ENCODE measurements at places on chromosomes 5 and 9.

- DNase-seq, result no peak
Observed at GRCh38 chr5:65800775-65801174, 78.8 kb downstream of the NLN start.

DNA sequence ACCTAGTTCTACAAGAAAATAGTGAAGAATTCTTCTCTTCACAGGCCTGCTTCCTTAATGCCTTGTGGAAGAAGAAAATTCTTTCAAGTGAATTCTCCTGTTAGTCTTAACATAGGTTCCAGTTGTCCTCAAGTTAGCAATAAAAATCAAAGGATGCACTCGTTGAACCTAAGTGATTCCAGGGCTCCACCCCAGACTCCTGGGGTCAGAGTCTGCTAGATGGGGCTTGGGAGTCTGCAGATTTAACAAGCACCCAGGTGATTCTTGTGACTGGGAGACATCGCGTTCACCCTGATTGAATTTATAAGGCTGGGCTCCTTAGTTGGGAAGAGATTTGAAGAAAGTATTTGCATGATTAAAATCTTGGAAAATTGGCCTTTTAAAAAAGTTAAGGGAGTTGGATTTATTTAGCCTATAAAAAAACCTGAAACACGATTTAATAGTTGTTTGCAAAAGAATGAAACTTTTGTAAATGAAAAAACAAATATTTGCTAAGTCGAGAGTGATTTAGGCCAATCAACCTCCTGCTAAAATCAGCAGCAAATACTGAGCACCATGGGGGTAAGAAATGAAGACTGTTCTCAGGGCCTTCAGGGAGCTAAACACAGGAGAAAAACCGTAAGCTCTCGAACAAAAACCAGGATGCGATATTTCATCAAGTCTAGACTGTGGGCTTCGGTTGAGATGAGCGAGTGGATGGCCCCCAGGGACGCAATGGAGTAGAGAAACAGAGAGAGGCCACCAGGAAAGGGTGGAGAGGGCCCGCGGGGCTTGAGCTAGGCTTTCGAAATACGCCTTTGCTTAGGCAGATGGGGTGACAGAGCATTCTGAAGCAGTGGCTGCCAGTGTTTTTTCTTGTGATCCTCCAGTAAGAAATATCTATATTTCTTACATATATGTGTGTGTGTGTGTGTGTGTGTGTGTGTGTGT lies 86.9 kb upstream of the TTC23L start:
- no peak for DNase-seq

DNA sequence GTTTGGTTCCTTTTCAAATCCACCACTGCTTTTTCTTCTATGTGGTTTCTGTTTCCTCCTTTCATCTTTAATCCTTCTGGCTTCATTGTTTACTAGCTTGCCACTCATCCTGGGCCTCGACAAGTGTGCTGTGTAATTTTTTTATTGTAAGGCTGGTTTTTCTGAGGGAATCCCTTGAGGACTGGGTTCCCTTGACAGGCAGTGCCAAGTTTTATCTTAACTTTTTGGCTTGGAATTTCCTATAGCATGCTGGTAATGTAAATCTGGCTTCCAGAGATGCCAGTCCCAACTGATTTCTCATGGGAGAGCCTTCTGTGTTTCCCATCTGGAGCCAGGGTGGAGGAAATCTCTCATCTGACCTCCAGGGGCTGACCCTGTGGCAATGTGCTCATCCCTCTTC lies 184.7 kb downstream of the ROR2 start:
- no peak for DNase-seq

GRCh38 chr9:117232281-117232680 lies 182.6 kb downstream of the ASTN2 start:
- no peak for DNase-seq

DNA sequence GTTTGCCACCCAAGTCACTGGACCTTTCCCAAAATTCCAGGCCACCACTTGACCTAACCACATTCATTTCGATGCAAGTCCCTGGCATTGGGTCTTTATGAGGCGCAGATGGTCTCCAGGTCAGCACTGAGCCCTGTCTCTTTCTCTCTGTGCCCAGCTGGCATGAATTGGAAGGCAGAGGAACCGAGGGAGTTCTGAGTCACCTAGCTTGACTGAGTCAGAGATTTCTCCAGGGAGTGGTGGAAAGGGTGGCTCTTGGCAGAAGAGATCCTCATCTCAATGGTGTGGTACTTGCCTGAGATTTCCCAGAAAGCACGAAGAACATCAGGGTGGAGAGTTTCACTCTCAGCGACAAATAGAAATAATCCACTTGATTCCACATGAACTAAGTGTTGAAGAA lies 43.8 kb downstream of the WDR36 start:
- DNase-seq, result no peak

DNA sequence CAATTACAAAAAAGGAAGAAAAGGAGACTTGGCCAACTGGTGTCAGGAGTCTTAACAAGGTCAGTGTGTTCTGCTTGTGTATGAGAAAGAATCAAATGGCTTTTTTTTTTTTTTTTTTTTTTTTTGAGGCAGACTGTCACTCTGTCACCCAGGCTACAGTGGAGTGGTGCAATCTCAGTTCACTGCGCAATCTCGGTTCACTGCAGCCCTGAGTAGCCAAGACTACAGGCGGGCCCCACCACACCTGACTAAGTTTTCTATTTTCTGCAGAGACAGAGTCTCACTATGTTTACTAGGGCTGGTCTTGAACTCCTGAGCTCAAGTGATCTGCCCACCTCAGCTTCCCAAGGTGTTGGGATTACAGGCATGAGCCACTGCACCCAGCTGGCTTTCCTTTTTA lies 3.1 kb upstream of the IL7R start:
- no peak for DNase-seq

DNA sequence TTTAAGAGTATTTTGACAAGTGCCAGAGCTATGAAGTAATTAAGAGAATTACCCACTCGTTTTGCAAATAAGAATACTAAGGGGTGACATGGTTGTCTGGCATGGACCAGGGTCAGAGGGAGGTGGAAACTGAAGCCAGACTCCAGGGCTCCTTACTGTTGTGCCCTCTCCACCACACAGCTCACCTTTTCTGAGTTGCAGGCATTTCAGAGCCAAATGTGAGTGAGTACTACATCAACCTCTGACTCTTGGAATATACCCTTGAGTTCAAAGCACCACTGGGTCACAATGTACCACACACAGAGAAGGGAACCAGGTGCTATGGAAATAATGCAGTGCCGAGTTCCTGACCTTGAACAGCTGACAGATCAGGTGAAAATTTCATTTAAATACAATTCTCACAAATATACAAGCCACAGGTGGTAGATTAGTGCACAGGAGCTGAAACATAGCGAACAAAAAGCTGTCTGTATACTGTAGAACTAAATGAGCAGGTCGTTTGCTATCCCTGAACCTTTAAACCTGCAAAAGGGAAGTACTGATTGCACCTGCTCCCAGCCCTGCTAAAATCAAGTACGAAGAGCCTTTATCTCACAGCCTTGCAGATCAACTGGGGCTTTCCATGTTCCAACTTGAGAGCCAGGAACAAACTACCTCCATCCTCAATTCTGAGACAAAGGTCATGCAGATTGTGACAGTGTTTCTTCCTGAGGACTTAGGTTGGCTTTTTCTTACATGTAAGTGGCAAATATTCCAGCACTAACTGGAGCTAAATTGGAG lies 57.0 kb downstream of the GOLM1 start:
- peak; percentile 16 for DNase-seq

DNA sequence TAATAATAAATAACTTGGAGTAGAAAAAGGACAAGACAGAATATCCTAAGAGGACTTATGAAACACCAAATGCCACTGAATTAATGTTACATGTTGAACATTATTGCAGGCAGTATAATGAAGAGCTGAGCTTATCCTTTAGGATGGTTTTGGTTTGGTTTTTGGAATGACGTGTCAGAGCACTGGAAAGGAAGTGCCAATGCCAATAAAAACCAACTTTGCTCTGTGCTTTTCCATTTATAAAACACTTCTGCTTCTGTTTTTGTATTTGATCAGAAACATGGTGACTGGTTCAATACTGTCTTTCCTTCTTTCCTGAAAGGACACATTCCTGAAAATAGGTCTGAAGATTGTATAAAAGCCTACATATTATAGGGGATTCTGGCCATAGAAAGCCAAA lies 4.2 kb downstream of the MEGF10 start:
- DNase-seq, result no peak

GRCh38 chr5:107248066-107248695 lies 422.6 kb downstream of the EFNA5 start:
- DNase-seq, result peak; percentile 35

GRCh38 chr5:41908374-41909079 lies 4.4 kb downstream of the RIMOC1 start:
- no peak for DNase-seq

- DNase-seq, result no peak
Observed at GRCh38 chr9:17387565-17387964, 191.3 kb upstream of the SH3GL2 start.

GRCh38 chr9:24464319-24464951 lies 81.3 kb downstream of the IZUMO3 start:
- no peak for DNase-seq

DNA sequence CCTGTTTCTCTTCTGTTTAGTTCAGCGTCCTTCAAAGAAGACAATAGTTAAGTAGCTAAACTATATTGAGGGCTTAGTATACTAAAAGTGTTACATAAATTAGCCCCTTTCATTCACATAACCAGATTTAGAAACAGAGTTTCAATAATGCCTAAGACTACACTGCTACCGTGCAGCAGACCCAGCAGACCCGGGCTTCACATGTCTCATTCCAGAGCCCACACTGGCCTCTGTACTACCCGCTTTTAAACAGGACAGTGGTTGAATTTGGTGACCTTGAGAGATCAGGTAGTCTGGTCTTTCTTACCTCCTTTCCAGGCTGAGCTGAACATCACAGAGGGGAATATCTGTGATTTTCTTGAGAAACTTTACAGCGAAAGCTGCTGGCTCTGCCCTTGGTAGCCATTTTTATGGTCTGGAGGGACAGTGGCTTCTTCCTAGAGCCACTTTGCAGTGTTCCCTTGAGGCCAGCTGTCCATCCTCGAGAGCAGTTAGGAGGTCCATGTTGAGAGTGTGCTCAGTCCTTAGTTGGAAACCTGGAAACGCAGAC lies 56.5 kb downstream of the SLC22A5 start:
- no peak for DNase-seq

DNA sequence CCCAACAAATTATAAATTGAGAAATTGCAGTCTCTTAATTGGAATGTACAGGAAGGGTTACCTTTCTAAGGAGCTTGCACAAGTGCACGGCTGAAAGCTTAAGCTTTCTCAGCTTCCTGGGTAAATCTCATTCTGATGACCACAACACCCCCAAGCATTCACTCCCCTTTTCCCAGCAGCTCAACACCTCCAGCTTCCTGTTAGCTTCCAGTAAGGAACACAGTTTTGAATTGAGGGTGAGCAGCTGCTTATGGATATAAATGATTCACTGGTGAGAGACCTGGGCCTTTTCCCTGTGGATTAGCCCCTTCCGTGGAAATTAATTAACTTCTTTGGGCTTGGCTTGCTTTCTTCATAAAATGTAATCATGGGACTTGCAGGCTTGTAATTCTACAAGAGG lies 101.2 kb downstream of the SLC28A3 start:
- no peak for DNase-seq

GRCh38 chr5:73751254-73751914 lies 125.4 kb downstream of the ARHGEF28 start:
- no peak for DNase-seq

DNA sequence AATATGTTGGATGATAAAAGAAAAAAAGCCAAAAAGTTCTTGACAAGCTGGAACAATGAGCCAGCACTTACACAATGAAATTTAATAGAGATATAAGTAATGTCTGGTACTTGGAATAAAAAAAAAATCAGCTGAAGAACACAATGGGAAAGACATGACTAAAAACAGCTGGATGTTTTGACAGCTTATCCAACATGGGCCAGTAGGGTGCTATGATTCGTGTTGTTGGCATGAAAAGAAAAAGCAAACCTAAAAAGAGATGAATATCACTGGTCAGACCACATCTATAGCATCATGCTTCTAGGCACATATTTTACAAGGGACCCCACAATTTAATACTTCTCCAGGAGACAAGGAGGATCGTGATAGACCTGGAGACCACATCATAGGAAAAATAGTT lies 175.3 kb downstream of the ARL15 start:
- no peak for DNase-seq

DNA sequence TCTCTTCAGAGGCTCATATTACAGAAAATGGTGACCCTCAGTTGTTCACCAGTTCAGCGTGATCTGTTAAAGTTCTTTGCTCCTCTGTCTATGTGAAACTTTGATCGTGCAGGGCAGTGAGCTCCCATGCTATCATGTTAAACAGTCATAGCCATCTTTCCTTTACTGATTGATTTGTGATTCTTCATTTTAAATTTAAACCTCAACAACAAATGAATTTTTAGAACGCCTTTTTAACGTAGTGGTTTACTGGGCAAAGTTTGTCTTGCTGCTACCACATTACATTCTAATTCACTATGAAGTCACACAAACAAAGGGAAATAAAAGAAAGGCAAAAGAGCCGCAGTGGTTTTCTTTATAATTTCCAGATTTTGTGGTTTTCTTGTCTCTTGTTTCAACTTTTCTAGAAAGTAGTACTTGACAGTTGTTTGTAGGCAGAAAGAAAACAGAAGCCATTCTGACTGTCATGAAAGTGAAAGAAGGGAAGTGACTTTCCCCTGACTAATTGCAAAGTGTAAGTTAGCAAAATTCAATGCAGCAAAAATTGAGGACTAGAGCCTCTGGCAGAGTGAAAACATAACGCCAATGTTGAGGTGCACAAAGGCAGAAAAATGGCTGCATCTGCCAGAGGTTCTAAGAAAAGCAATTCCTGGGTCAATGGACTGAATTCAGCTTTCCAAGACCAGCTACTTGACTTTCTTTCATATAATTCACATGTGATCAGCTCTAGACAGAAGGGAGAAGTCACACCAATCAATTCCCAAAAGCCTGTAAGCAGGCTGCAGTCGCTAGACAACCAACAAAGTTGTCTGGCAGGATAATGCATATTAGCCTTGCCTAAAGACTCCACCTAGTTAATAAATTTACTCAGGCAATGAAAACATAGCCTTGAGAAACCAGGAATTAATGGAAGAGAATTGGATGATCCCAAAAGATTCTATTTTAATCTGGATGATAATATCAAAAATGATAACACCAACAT lies 7.1 kb upstream of the IFNA6 start:
- no peak for DNase-seq

All from NCI-H2029 (cell line).